Astrocyte (in vitro differentiated cells and primary cell): ENCODE measurements at places on chromosomes 5 and 9. TPM values are rescaled to one million over a fixed set of nuclear protein-coding genes. Genes with fewer than 3 reads are reported as not detected.

DNA sequence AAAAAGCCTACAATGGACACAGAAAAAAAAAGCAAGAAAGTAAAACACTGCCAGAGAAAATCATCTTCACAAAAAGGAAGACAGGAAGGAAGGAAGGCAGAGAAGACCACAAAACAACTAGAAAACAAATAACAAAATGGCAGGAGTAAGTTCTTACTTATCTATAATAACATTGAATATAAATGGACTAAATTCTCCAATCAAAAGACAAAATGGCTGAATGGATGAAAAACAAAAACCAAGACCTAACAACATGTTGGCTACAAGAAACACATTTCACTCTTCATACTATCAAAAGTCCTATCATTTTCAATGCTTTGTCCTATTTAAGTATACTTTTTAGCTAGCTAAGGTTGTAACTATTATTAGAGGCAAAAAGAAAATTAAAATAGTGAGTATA lies 36.9 kb upstream of the HMGCR start:
- DNase-seq, result no peak

- DNase-seq, result peak; percentile 57
These were observed 2.0 kb downstream of the ASPN start for GRCh38 chr9:92480291-92480771.

Gene TEX48
- total RNA-seq, result not detected in 2 replicates

GRCh38 chr9:7523426-7524043 lies 276.0 kb downstream of the DMAC1 start:
- no peak for DNase-seq

DNA sequence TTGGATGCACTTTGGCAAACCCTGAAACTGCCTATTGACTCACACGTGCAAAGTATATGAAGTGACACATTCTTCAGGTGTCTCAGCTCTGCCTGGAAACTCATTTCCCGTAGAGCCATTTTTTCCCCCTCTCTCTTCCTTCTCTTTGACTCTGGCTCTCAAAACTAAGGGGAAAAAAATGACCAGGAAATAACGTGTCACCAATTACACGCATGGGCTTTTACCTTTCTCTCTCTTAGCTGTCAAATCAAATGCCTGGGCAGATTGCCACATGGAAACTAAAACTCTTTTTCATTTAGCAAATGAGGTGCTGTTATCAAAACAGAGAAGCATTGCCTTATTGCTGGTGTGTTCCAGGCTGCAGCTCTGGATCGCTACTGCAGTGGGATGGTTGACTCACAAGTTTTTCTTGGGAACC lies 18.3 kb upstream of the IFNK start:
- peak; percentile 31 for DNase-seq

- DNase-seq, result peak; percentile 76
These were observed 54.1 kb downstream of the GARNL3 start for GRCh38 chr9:127318651-127319167.

DNA sequence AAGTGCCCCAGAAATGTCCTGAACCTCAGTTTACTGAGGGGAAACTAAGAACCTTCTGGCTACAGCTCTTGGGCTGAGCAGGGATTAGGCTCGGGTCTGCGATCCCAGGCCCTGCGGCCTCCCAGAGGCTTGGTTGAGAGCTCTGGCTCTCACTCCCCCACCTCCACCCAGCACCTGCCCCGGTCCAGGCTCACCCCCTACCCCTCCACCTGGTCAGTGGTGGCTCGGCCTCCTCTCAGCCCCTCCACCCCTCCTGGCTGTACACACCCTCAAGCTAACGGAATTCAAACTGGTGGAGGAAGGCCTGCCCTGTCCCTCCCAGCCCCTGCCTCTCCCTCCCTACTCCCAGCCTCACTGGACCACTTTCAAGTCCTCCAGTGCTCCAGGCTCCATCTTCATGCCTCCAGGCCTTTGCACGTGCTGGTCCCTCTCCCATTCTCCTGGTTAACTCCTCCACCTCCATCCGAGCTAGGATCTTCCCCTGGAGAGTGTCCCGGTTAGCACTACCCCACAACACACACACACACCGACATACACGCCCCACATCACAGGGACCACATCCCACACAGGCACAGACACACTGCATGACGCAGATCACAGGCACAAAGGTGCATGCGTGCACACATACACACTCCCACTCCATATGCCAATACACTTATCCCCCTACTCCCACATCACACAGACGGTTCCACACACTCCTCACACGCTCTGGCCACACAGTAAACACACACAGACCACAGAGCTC lies 130.9 kb downstream of the C9orf50 start:
- no peak for DNase-seq

- DNase-seq, result no peak
These were observed 22.5 kb upstream of the FAM120AOS start for GRCh38 chr9:93475856-93476255.

DNA sequence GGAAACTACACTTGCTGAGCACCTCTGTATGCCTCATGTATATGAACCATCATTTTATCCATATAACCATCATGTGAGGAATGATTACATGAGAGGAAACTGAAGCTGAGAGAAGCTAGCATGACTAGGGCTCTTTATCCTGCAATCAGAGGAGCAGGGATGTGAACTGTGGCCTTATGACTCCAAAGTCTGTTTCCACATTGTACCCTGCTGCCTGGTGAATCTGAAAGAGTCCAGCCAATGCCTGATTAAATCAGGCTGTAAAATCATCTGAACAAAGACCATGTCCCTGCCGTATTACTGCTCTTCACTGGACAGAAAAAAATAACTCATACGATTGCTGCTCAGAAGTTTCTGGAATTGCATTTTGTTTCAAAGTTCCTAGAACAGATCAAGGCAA lies 67.0 kb downstream of the LPAR1 start:
- DNase-seq, result no peak

- DNase-seq, result peak; percentile 17
These were observed 8.4 kb downstream of the UBTD2 start for GRCh38 chr5:172274951-172275753.

Gene ACTBL2
- total RNA-seq, result 11.6 and 11.8 TPM in 2 replicates

DNA sequence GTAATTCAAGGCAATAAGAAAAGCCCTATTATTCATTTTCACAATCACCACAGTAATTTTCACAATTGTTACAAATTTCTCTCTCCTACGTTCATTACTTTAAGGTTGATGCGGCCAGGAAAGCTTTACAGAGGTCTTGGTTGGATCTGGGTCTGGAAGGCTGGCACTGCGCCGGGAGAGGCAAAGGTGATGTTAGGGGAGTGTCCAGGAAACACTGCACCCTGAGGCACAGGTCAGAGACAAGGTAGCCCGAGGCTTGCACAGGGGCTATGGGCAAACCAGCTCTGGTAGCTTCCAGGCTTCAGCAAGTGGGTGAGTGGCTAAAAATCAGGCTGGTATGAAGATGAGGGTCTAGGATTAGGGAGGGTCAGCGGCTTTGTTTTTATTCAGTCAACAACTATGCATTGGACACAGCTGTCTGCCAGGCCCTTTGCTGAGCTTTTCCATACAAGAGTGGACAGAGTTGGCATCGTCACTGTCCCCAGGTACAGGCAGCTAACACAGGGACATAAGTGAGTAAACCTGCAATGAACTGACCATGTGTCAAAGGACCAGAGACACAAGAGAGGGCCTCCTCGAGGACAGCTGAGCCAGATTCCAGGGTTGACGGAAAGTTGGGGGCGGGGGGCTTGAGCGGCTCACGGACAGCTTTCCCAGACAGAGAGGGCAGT lies 12.4 kb upstream of the TENT4A start:
- no peak for DNase-seq

DNA sequence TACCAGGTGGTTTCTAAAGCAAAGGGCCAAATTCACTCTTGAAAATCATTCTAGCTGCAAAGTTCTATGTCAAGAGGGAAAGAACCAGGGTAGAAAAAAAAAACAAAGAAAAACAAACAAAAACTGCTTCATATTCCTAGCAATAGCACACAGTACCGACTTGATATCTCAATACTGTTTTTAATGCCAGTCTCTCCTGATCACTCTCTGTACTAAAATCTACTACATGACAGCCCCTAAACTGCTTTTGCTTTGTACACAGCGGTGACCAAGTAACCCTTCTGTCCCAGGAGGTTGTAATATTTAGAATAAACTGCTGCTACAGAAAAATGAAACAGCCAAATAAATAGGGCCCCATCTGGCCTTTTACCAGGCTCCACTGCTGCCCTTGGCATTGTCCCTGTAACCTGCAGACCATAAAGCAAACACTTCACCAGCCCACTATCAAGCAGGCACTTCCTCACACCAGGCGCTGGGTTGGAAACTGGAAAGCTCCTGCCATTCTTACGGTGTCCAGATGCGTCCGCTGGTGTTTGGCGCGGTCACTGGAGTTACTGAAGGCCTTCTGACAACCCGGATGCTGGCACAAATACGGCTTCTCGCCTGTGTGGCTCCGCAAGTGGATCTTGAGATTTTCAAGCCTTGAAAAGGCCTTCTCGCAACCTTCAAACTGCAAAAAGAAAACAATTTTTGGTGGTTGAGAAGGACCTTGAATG lies 363.2 kb downstream of the GLIS3 start:
- DNase-seq, result no peak

Gene FAT2
- total RNA-seq, result 0.07 and 0.14 TPM in 2 replicates

DNA sequence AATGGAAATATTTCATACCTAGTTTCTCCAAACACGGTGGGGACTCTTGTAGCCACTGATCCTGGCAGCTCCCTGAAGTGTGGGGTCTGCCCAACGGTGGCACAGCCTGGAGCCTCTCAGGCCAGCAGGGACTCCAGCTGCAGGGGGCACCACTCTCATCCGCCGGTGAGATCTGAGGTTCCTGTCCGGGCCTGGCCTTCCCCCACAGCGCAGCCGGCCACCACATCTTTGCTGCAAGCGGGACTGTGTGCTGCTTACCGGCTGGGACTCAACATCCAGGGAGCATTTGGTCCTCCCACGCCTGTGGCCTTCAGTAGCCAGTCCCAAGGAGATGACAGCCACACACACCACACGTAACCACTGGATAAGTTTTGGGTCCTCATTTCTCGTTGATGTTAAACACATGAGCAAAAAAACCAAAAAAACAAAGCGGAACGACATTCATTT lies 7.7 kb upstream of the NKX2-5 start:
- DNase-seq, result no peak

GRCh38 chr5:180646963-180647305 lies 2.5 kb downstream of the FLT4 start:
- DNase-seq, result no peak

GRCh38 chr9:91503673-91504081 lies 80.0 kb upstream of the NFIL3 start:
- no peak for DNase-seq

- no peak for DNase-seq
These were observed 471.2 kb upstream of the ACTBL2 start for GRCh38 chr5:57953792-57954191.

Gene GPR150
- 0.14 TPM in 1 of 2 replicates, not detected in the other for total RNA-seq

DNA sequence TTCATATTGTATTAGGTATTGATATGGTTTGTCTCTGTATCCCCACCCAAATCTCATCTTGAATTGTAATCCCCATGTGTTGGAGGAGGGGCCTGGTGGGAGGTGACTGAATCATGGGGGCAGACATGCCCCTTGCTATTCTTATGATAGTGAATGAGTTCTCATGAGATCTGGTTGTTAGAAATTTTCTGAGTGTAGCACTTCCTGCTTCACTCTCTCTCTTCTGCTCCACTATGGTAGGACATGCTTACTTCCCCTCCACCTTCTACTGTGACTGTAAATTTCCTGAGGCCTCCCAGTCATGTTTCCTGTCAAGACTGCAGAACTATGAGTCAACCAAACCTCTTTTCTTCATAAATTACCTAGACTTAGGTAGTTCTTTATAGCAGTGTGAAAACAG lies 187.4 kb upstream of the SLC24A2 start:
- DNase-seq, result no peak

GRCh38 chr5:164679461-164679860 lies 1174.0 kb downstream of the MAT2B start:
- DNase-seq, result no peak

DNA sequence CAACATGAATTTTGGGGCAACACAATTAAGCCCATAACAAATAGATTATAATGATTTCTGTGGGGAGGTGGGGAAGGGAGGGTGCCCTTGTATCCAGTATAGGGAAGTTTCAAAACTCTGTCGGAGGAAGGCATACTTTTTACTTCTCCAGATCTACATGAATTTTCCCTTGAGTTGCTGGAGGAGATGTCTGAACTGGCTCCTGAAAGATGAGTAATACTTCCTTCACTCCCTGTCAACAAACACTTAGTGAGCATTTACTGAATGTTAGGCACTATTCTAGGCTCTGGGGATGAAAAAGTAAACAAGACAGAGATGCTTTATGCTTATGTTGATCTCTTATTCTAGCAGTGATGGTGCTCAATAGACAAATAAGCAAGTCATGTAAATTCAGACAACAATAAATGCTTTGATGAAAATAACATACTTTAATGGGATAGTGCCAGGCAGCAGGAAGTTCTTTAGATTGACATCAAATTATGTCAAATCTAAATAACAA lies 197.9 kb upstream of the ANKH start:
- DNase-seq, result no peak

GRCh38 chr9:26373616-26374015 lies 519.0 kb downstream of the CAAP1 start:
- DNase-seq, result no peak

- peak; percentile 67 for DNase-seq
These were observed 92.4 kb upstream of the NR3C1 start for GRCh38 chr5:143495821-143496275.

GRCh38 chr9:124784509-124784908 lies 7.6 kb downstream of the OLFML2A start:
- no peak for DNase-seq

DNA sequence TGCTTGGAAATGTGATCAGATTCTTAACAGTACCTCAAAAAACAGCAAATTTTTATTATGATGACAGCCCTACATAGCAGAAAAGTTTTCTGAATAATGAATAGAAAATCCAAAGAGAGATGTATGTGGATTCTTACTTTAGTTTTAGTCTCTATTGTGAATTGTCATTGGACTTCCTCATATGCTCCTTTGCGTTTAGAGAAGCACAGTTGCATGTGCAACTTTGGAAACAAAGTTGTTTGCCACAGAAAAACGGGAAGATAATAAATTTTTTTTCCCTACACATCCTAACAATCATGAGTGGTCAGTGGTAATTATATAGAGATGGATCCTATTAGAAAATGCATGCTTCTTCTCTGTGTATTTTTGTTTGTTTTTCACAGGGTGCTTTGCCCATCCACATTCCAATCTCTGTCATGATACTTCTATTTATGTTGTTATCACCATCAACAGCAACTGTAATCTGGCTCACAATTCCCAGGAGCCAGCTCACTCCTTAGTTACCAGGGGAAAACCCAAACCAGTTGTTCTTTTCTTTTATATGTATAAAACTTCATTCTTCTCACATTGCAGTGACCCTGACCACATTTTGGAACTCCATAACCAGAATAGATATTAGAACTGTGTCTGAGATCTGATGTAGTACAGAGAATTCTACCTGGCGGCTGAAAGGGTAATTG lies 118.7 kb downstream of the NDUFS4 start:
- peak; percentile 8 for DNase-seq
